ENCODE measurements at places on chromosomes 7 and 10. TPM values are rescaled to one million over a fixed set of nuclear protein-coding genes. Genes with fewer than 3 reads are reported as not detected.

SNX8 gene
- 6.5 TPM for total RNA-seq

EIF3A gene
- 70.8 TPM for total RNA-seq

ANKRD2 gene
- total RNA-seq = 1.9 TPM

MMP21 gene
- not detected for total RNA-seq

CLEC2L gene
- total RNA-seq = not detected

RNF133 gene
- total RNA-seq = 4.6 TPM

DGKI gene
- total RNA-seq = 22.3 TPM

CAPZA2 gene
- 69.0 TPM for total RNA-seq

PILRA gene
- total RNA-seq = 5.0 TPM

CFTR gene
- total RNA-seq = 0.68 TPM

GBX1 gene
- not detected for total RNA-seq

CALD1 gene
- 1,038 TPM for total RNA-seq

FKBP6 gene
- total RNA-seq = not detected

CCL24 gene
- total RNA-seq = not detected

ZMIZ1 gene
- 81.6 TPM for total RNA-seq

DKK1 gene
- total RNA-seq = 0.78 TPM

TMEM236 gene
- total RNA-seq = 1.1 TPM

TRPV5 gene
- not detected for total RNA-seq

ATP5MK gene
- 269 TPM for total RNA-seq

ALKBH4 gene
- total RNA-seq = 15.9 TPM

MIOS gene
- 23.6 TPM for total RNA-seq

CDH23 gene
- 10.8 TPM for total RNA-seq

DNAJC12 gene
- 1.2 TPM for total RNA-seq

LIPF gene
- not detected for total RNA-seq

VIPR2 gene
- total RNA-seq = 18.3 TPM

NPS gene
- total RNA-seq = not detected

NRAP gene
- total RNA-seq = not detected

TACC2 gene
- total RNA-seq = 52.1 TPM

SRGN gene
- total RNA-seq = 200 TPM

LIPA gene
- 44.2 TPM for total RNA-seq
